Stimulated activated CD8-positive, alpha-beta memory T cell treated with anti-CD3 and anti-CD28 coated beads, Interleukin-15, amount 100 ng/mL, for 4 hours (primary cell): ENCODE measurements at places on chromosomes 4 and X.

GRCh38 chr4:84378983-84379382 is 120.1 kb downstream of the NKX6-1 start:
- no peak for DNase-seq

DNA sequence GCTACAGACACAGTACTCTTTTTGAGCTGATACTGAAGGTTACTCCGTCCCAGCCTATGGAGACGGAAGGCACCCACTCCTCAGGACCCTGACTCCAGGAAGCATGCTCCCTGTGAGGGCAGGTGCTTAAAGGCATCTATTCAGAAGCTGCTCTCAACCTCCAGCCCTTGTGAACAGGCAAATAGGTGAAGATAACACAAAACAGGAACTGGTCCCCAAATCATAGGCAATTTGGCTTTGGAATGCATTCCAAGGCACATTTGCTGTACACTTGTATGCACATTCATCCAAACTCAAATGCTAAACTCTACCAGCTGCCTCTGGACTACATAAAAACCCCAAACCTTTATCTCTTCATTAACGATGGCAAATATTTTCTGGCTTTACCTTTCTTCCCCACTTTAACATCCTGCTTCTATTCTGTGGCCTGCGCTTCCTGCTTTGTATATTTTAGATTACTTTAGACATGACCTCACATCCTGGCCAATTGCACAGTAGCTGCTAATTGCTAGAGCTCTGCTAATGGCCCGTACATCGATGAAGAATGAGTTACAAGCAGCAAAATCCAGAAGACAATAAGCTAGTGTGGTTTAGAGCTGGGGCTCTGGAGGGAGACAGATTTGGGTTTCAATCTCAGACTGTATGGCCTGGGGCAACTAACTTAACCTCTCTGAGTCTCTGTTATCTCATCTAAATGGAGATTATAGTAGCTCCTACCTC is 3.2 kb downstream of the SEL1L3 start:
- DNase-seq = no peak

GRCh38 chr4:119721878-119722277 is 93.3 kb upstream of the PDE5A start:
- no peak for DNase-seq

- no peak for DNase-seq
Measured at GRCh38 chrX:316351-317325, 2.0 kb downstream of the GTPBP6 start.
